Immature natural killer cell (primary cell): ENCODE measurements at places on chromosomes 7 and 10. TPM values are rescaled to one million over a fixed set of nuclear protein-coding genes. Genes with fewer than 3 reads are reported as not detected.

ATG9B gene
- polyA plus RNA-seq, result not detected

FEZF1 gene
- not detected for polyA plus RNA-seq

ABCB4 gene
- polyA plus RNA-seq, result not detected

UCN3 gene
- not detected for polyA plus RNA-seq

PVRIG gene
- polyA plus RNA-seq, result 240 TPM

DHX32 gene
- 19.0 TPM for polyA plus RNA-seq

CACNA2D1 gene
- polyA plus RNA-seq, result not detected
